ENCODE measurements at places on chromosomes 11 and 22.

DNA sequence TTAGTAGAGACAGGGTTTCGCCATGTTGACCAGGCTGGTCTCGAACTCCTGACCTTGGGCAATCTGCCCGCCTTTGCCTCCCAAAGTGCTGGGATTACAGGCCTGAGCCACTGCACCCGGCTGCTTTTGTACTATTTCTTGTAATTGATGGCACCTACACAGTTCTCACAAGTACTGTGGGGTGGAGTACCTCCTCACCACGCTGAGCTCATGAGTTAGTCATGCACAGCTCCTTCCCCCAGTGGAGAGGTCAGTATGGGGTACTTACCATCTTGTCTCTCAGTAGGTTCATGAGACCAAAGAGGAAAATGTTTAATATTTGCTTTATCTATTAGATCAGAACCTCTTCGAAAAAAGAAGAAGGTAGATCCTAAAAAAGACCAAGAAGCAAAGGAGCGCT, 2.1 kb downstream of the MRPL40 start:
- no peak for DNase-seq

DNA sequence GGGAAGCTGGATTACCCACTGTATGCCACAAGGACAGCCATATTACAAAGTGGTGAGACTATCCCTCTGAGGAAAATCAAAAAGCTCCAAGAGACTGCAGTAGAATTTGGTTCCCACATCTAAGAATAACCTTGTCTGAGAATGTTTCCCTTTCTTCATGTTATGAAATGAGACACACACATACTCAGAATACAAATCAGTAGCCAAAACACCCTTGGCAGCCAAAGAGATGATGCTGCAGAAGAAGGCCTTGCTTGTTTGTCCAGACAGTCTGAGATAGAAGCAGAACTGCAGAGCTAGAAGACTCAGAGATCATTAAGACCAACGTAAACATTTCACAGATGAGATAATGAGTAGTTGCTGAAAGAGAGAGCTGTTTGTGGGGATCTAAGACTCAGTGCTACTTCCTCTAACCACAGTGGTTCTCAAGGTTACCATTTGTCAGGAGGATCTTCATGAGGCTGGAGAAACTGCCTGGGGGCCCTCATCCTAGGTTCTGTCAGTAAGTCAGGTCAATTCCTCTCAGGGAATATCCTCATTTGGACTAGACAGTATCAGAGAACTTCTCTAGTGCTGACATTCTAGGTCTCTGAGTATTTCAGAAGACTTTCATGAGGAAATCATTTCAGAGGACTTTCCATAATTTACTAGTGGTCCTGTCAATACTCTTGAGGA, 38.9 kb downstream of the RELT start:
- DNase-seq, result no peak

- peak; percentile 25 for DNase-seq
These were observed 100.3 kb upstream of the AKIP1 start for GRCh38 chr11:8810540-8811301.

GRCh38 chr11:84924154-84924692, 702.9 kb downstream of the DLG2 start:
- DNase-seq, result no peak

GRCh38 chr22:39405346-39406085, 5.9 kb downstream of the TAB1 start:
- no peak for DNase-seq

- DNase-seq, result no peak
These were observed 20.6 kb upstream of the SYT7 start for GRCh38 chr11:61601512-61601911.

DNA sequence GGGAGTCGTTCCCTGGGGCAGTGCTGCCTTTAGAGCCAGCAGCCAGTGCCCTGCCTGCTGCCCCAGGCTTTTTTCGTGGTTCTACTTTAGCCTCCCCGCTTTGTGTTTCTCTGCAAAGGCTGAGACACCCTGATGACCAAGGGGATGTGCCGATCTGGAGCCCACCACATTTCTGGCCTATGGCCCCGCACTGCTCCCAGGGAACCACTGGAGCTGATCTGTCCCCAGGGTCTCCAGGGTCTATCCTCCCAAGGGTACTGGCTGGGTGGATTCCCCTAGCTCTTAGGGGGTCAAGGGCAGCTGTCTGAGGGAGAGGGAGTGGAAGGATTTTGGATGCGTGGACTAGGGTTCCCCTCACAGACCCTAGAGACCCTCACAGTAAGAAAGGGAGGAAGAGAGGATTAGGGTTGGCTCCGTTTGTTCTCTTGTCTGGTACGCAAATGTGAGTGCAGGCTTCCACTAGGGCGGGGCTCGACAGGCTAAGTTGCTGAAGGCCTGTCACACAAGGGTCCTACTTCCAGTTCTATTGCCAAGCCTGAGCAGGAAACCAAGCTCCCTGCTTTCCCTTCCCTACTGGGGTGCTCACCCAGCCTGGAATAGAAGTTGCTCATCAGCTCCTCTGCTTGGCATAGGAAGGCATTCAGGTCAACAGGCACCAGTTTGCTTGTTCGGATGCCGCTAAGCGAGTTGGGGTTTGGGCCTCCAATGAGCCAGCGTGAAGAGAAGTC, 19.3 kb downstream of the TREH start:
- no peak for DNase-seq

- no peak for DNase-seq
These were observed 33.6 kb upstream of the MPPED2 start for GRCh38 chr11:30619767-30620166.

DNA sequence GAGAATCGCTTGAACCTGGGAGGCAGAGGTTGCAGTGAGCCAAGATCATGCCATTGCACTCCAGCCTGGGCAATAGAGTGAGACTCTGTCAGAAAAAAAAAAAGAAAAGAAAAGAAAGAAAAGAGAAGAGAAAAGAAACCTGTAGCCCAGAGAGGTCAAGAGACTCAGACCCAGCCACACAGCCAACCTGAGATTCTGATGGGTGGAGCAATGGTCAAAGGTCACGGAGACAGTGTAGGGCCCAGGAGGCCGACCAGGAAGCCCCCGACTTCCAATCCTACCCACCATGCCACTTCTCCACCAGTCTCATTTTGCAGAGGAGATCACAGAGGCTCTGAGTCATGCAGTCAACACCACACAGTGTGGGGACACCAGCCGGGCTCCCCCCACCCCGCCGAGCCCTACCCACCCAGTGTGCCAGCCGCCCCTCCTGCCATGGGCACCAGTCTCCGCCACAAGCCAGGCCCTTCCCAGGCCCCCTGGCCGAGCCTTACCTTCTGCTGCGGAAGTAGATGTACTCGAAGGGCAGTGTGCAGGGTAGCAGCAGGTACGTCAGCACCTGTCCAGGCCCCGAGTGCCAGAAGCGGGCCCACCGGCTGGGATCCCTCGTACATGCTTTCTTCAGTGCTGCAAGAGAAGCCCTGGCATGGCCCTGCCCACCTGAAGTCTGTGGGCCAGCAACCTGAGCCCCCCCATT, 7.9 kb downstream of the PNPLA5 start:
- no peak for DNase-seq

DNA sequence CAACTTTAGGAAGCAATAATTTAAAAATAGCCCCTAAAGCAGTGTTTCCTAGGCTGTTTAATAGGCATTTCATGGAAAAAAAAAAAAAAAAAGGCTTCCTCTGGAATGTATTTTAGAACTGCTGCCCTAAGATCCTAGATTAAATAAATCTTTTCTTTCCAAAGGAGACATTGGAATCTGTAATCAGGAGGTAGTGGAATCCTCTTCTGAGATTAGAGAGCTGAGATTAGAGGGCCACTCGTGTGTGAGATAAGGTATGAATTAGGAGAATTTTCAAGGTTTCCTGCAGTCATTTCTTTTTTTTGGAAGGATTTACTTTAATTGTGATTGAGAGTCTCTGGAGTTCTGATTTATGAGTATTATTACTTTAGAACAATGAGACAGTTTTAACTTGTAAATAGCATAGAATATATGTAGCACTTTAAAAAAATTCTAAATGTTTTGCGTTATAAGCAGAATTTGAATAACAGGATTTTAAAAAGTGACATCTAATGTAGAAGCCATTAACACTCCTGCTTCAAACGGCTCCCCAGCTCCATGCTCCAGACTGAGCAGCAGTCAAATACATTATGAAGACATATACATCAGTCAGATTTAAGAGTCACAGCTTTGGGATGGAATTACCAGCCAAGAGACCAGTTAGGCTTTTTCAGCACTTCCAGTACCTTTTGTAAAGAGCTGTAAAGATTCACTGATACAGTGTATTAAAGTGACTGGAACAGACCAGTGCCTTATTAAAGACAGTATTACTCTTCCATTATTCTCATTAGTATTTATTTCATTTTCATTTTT, 5.0 kb downstream of the EED start:
- DNase-seq, result no peak

DNA sequence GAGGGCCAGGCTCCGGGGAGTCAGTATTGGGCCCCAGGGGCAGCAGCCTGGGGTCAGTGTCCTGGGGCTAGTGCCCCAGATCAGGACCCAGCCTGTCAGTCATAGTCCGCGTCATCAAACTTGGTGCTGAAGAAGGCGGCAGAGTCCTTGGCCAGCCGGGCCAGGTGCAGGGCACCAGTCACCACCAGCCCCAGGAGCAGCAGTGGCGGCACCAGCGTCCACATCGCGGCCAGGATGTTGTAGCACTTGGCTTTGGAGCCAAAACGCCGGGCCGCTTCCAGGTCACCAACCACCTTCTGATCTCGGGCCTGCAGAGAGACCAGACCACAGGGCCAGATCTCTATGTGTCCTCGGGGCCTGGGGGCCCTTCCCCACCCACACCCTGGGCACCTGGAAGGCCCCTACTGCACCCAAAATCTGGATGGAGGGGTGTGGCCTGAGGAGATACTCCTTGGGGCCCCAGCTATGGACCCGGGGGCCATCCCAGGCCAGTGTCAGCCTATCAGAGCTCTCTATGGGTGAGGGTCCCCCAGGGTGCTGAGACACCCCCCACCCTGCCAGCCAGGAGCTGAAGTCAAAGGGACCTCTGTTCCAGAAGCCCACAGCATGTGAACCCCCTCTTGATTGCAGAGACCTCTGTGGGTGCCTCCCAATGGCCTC, 790 bp downstream of the IFITM5 start:
- DNase-seq, result no peak

GRCh38 chr22:45632791-45633515, 38.7 kb upstream of the ATXN10 start:
- DNase-seq, result no peak

- DNase-seq, result no peak
These were observed 21.6 kb upstream of the FXYD6 start for GRCh38 chr11:117898059-117898458.

- no peak for DNase-seq
These were observed 22.5 kb downstream of the MYO18B start for GRCh38 chr22:25764270-25765015.

GRCh38 chr11:100709233-100709957, 22.3 kb downstream of the ARHGAP42 start:
- DNase-seq, result no peak

GRCh38 chr22:47626428-47627390, 864.3 kb downstream of the TBC1D22A start:
- no peak for DNase-seq

DNA sequence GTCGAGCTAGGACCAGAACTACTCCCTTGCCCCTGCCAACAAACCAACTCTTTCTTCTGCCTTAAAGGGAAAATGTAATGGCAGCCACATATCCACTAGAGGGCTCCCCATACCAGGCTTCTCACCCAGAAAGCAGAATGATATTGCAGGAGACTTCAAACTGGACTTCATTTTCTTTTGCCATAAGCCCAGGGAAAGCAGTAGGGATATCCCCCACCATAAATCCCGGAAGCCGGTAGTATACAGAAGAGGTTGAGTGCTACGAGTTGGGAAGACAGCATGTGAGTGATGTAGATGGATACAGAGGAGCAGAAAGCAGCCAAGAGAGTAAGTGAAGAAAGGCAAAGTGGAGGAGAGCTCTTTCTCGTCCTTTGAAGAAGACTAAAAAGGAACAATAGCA, 12.1 kb downstream of the PLAAT5 start:
- DNase-seq, result peak; percentile 25

- DNase-seq, result no peak
These were observed 20.0 kb downstream of the TPBGL start for GRCh38 chr11:75260396-75261170.
